ENCODE measurements at places on chromosomes 16 and 17. TPM values are rescaled to one million over a fixed set of nuclear protein-coding genes. Genes with fewer than 3 reads are reported as not detected.

Gene C17orf78
- total RNA-seq, result not detected

Gene ABI3
- 4.6 TPM for total RNA-seq

Gene TBC1D3K
- not detected for total RNA-seq

Gene SKAP1
- total RNA-seq, result not detected

- no peak for DNase-seq
Measured at GRCh38 chr17:57466521-57466920, 210.2 kb downstream of the MSI2 start.

DNA sequence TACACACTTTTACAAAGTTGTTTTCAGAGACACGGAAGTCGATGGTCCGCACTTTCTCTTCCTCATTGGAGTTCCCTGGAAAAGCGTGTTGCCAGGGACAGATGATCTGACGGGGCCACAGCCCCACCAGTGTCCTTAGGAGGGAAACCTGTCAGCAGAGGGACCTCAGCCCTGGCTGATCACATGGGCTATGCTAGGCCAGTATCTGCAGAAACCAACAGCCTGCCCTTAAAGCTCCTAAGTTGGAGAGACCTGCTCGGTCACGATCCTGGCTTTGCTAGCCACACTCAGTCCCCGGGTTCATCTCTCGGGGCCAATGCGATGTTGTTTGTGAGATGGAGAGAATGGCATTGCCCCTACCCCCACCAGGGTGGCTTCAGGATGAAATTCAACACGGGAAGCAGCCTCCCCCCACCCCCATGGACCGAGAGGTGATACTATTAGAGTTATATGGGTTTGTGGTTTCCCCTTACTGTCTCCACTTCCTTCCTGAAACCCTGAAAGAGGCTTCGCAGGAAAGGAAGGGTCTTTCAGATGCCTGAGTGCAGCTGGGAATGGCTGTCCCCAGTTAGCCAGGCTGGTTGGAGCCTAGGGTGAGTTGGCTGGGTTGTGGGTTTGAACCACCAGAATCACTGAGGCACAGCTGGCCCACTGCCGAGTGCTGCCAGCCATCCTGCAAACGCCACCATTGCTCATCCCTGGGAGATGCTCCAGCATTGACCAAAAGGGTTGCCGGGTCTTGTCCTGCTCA, 16.6 kb downstream of the RMI2 start:
- no peak for DNase-seq

- peak; percentile 51 for DNase-seq
Measured at GRCh38 chr17:74770498-74771318, 5.4 kb downstream of the NAT9 start.

- no peak for DNase-seq
Measured at GRCh38 chr16:5018793-5019192, 14.9 kb downstream of the NAGPA start.

DNA sequence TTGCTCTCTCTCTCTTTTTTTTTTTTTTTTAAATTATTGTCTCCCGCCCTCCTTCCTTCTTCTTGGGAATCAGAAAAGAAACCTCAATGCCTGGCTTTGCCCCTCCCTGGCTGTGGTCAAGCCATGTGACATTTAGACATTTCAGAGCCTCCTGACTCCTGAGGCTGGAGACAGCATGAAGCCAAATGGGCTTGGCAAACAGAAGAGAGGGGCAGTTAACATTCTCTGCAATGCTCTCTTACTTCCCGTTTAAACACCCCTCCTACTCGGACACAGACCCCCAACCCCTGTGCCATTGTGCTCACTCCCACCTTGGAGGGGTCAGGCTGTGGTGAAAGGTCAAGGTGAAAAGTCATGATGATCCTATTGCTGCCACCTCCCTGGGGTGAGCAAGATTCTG, 14.7 kb upstream of the MEOX1 start:
- DNase-seq, result no peak

DNA sequence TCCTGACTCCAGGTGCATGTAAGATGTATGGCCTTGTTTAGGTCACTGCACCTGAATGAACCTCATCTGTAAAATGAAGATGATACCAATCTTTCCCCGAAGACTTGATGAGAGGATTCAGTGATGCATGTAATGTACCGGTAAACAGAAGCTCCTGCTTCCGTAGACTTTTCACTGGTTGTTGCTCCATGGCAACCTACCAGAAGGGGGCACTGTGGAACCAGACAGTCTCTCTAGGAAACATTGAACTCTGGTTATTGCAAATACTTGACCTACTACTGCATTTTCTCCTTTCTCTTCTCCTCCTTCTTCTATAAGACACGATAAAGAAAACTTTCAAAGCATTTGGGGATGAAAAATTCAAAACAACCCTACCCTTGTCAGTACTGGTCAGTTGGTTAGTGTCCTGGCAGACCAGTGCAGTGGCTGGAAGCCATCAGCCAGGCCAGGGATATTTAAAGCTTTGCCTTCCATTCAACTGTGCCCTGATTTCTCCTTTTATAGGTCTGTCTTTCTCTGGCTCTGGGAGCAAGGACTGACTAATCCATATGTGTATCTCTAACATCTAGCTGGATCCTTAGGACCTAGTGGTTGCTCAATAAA, 667.4 kb upstream of the SALL1 start:
- no peak for DNase-seq

DNA sequence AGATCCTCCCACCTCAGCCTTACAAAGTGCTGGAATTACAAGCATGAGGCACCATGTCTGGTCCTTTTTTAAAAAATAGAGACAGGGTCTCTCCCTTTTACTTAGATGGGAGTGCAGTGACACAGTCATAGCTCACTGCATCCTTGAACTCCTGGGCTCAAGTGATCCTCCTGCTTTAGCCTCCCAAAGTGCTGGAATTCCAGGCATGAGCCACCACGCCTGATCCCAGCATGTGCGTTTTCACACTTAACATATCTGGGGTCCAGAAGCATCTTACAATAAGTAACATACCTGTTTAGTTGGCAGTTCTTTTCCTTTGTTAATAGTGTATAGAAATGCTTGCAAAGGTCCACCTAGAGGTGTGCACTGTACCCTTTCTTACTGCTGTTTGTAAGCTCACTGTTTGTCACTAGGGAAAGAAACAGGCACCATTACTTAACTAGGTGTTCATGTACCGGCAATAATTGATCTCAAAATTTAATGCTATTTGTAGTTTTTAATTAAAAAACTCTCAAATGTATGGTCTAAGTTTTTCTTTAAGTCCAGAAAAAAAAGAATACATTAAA, 221.7 kb downstream of the RPTOR start:
- no peak for DNase-seq

DNA sequence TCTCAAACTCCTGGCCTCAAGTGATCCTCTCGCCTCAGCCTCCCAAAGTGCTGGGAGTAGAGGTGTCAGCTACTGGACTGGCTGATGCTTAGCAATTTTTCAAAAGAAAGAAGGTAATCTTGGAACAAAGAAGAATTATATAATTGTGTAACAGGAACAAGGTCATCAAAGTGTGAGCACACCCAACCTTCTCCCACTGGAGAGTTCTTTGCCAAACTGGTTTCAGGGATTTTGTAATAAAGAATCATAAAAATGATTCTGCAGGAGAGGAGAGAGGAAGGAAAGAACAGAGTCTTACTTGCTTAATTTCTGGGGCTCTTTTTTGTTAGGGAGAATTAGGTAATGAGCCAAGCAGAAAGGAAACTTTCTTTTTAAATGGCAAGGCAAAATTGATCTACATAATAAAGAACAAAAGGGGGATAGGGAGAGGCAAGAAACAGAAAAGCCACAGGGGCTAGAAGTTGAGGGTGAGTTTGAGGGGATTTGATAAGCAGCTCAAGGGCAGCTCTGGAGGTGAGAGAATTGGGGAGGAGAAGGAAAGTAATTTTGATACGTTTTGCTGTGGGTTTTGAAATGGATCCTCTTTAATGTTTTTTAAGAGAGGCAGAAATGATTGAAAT, 21.3 kb downstream of the CHD9NB start:
- no peak for DNase-seq

DNA sequence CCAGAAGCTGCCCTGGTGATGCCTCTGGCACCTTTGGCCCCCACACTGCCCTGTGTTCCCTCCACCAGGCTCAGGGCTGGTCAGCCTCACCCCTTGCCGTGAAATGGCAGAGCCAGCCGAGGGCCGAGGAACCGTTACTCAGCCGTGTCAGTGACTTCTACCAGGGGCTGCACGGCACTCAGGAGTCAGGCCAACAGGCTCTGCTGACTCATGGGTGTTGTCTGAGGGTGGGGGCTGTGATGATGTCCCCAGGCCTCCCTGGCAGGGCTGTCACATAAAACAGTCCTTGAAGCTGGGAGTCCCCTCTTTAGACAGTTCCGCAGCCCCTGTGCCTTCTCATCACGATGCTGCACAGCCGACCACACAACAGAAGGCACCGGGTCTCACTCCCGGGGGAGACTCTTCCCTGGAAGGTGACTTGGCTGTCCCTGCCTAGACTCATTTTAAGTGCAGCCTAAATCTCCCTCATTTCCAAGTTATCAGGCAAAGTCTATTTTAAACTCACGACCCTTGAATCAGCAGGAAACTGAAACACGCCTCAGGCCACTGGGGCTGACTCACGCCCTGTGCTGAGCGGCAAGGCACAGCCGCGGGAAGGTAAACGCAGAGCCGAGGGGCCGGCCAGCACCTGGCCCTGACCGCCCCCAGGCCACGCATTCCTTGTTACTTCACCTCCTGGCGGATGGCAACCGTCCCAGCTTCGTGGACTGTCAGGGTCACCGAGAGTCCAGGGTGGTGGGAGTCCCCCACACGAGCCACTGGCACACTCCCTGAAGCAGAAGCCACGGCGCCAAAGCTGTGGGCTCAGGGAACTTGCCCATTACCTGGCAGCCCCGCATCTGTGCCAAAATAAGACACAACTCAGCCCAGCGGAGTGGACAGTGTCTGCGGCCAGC, 102.6 kb downstream of the ZNF778 start:
- peak; percentile 66 for DNase-seq

GRCh38 chr17:35423761-35424160, 8.5 kb downstream of the SLFN12 start:
- DNase-seq, result no peak

Data from umbilical cord (tissue), 2 donors.